Esophagus muscularis mucosa (tissue), 4 donors: ENCODE measurements at places on chromosomes 2 and 18. TPM values are rescaled to one million over a fixed set of nuclear protein-coding genes. Genes with fewer than 3 reads are reported as not detected.

DNA sequence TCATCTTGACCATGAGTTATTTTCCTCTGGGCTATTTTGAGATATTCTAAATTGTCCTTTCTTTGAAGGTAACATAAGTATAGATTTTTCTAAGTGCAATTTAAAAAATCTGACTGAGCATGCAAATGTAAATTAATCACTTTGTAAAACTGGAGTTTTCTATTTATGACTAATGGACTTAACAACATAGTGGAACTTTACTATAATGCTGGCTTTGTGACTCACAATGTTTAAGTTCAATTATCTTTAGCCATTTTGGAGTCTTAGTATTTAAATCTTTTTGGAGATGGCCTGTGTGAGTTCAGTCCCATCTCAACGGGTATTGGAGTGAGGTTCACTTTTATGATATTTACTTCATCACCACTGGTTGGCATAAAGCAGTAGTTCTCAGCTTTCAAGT lies 35.2 kb upstream of the NOSTRIN start:
- H3K27me3 ChIP-seq: no peaks in the 10 kb centered on the region
- H3K36me3 ChIP-seq: peaks cover 11% of the 10 kb centered on the region
- H3K27ac ChIP-seq: no peak overlapping the region
- no peaks in the 10 kb centered on the region for H3K4me1 ChIP-seq
- no peak for DNase-seq
- H3K4me3 ChIP-seq: no peak overlapping the region

DNA sequence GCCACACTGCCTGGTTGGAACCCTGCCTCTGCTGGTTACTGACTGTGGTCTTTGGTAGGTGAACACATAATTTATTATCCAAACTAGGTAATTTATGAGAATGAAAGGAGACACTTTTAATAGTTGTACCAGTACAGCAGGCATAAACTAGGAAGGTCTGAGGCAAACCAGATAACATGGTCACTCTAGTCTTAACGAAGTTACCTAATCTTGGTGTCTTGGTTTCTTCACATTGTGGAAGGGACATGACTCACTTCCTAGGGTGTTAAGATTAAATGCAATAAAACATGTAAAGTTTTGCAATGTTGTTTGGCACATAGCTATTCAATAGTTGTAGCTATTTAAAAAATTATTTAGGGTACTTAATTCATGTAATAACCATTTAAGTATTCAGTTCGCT lies 23.3 kb downstream of the SPTBN1 start:
- no peaks in the 10 kb centered on the region for H3K36me3 ChIP-seq
- no peak for DNase-seq
- no peaks in the 10 kb centered on the region for H3K27me3 ChIP-seq
- H3K4me1 ChIP-seq: peaks cover 98% of the 10 kb centered on the region
- no peak overlapping the region for H3K4me3 ChIP-seq

STAT4 gene
- 0.80 TPM for total RNA-seq

GRCh38 chr2:10165861-10166675 lies 43.5 kb downstream of the RRM2 start:
- no peaks in the 10 kb centered on the region for H3K4me1 ChIP-seq
- H3K4me3 ChIP-seq: no peak overlapping the region
- no peak overlapping the region for H3K27ac ChIP-seq
- H3K36me3 ChIP-seq: no peaks in the 10 kb centered on the region
- H3K27me3 ChIP-seq: no peaks in the 10 kb centered on the region
- no peak for DNase-seq

NEB gene
- 0.66 TPM for total RNA-seq

DNA sequence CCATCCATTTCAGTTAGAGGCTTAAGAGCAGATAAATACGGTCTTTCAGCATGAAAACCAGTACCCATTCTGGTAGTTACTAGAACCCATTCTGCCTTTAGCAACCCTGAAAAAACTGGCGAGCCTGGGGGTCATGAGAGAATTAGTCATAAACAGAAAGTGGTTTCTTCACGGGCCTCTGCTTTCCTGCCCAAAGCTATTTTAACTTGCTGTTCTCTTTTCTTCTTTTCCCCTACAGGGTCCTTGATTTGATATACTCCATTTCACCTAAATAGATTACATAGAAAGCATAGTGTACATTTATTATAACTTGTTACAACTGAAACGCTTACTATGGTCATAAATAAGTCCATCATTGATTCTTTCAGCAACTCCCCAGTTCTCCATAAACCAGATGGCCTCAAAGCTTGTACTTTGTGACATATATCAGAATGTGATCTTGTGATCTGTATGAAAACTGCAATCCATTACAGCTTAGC lies 48.3 kb downstream of the WDFY1 start:
- peaks cover 75% of the 10 kb centered on the region for H3K36me3 ChIP-seq
- no peak overlapping the region for H3K4me3 ChIP-seq
- no peaks in the 10 kb centered on the region for H3K27me3 ChIP-seq

GRCh38 chr2:147352264-147353071 lies 492.4 kb upstream of the ACVR2A start:
- no peaks in the 10 kb centered on the region for H3K4me1 ChIP-seq
- no peaks in the 10 kb centered on the region for H3K36me3 ChIP-seq
- no peak overlapping the region for H3K27ac ChIP-seq
- DNase-seq: no peak
- no peaks in the 10 kb centered on the region for H3K27me3 ChIP-seq
- no peak overlapping the region for H3K4me3 ChIP-seq

- no peak overlapping the region for H3K4me3 ChIP-seq
- no peaks in the 10 kb centered on the region for H3K36me3 ChIP-seq
- peak overlapping the region; percentile 56 for H3K27ac ChIP-seq
- DNase-seq: no peak
- no peaks in the 10 kb centered on the region for H3K27me3 ChIP-seq
Observed at GRCh38 chr18:13435586-13436333, 217.2 kb downstream of the LDLRAD4 start.

ERFE gene
- total RNA-seq: not detected

DNA sequence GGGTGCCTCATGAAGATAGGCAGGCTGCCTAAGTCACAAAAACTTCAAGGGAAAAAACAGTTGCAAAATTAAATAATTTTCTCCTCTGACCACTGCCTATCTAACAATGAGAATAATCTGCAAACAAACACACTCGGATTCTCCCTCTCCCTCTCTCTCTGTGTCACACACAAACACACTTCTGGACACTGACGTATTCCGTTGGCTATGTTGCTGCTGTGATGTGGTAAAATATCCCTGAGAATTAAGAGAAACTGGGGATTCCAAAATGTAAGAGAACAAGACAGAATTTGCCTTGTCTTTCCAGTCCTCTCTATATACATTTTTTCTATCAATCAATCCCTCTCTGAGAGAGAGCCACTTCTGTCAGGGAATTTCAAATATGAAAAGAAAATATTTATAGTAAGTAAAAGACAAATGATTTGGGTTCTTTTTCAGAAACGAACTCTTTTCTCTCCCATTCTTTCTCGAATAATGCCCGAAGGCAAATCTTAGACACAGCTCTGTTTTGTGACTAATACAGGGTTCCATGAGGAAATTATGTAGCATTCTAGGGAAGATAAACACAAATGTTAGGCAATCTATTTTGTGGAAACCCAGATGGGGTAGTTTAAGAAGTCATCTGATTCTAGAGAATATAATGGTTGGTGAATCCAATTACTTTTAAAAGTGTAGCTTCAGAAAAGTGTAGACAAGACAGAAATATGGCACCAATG lies 310.3 kb upstream of the CYP26B1 start:
- no peaks in the 10 kb centered on the region for H3K27me3 ChIP-seq
- no peak overlapping the region for H3K27ac ChIP-seq
- no peaks in the 10 kb centered on the region for H3K4me1 ChIP-seq
- no peak for DNase-seq

DNA sequence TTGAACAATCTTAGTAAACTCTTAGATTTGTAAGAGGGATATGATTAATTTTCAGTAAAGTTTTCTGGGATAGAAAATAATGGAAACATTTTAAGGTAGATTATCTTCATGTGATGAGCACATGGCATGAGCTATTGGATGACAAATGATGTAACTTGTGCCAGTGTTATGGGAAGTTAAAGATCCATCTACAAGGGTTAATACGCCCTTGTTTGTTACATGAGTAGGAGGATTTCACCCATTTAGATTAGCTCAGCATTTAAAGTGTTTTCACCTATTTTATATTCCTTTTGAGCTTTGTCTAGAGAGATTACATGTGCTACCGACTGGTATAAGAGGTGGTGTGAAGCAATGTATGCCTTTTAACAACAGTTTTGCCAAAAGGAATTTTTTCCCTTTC lies 5.6 kb downstream of the CLIP4 start:
- peaks cover 6% of the 10 kb centered on the region for H3K36me3 ChIP-seq
- H3K27ac ChIP-seq: no peak overlapping the region
- no peak for DNase-seq
- H3K27me3 ChIP-seq: no peaks in the 10 kb centered on the region
- no peak overlapping the region for H3K4me3 ChIP-seq
- H3K4me1 ChIP-seq: peaks cover 16% of the 10 kb centered on the region

ANKRD44 gene
- 51.5 TPM for total RNA-seq

CAPN14 gene
- not detected for total RNA-seq

GRCh38 chr18:22934789-22935188 lies 1.7 kb downstream of the RBBP8 start:
- H3K27ac ChIP-seq: no peak overlapping the region
- peaks cover 8% of the 10 kb centered on the region for H3K36me3 ChIP-seq
- no peaks in the 10 kb centered on the region for H3K27me3 ChIP-seq
- DNase-seq: no peak
- no peaks in the 10 kb centered on the region for H3K4me1 ChIP-seq
- H3K4me3 ChIP-seq: no peak overlapping the region

ZRANB3 gene
- total RNA-seq: 4.6 TPM

- H3K4me3 ChIP-seq: no peak overlapping the region
- no peaks in the 10 kb centered on the region for H3K27me3 ChIP-seq
- DNase-seq: no peak
- H3K4me1 ChIP-seq: no peaks in the 10 kb centered on the region
- no peaks in the 10 kb centered on the region for H3K36me3 ChIP-seq
- H3K27ac ChIP-seq: no peak overlapping the region
Observed at GRCh38 chr2:173602153-173602795, 247.6 kb downstream of the CDCA7 start.

DNA sequence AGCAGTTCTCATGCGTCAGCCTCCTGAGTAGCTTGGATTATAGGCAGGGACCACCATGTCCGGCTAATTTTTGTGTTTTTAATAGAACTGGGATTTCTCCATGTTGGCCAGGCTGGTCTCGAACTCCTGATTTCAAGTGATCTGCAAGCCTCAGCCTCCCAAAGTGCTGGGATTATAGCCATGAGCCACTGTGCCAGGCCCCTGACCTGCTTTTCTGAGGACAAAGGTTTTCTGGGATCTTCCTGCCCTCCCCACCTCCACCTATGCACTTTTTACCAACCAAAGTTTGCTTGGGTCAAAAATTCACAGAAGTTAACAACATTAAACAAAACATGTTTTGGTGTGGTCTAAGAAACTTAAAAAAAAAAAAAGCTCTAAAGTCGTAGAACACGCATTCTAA lies 259.9 kb downstream of the HAUS1 start:
- H3K27me3 ChIP-seq: no peaks in the 10 kb centered on the region
- no peak overlapping the region for H3K4me3 ChIP-seq
- no peak overlapping the region for H3K27ac ChIP-seq
